ENCODE measurements at places on chromosomes 13 and 19.

- no peak for DNase-seq
Measured at GRCh38 chr13:94556621-94557020, 39.3 kb downstream of the TGDS start.

- no peak for DNase-seq
Measured at GRCh38 chr13:103431856-103432255, 365.6 kb upstream of the SLC10A2 start.

GRCh38 chr13:33628662-33629061, 189.3 kb upstream of the RFC3 start:
- no peak for DNase-seq

GRCh38 chr19:4186087-4186993, 3.9 kb downstream of the ANKRD24 start:
- peak; percentile 10 for DNase-seq

DNA sequence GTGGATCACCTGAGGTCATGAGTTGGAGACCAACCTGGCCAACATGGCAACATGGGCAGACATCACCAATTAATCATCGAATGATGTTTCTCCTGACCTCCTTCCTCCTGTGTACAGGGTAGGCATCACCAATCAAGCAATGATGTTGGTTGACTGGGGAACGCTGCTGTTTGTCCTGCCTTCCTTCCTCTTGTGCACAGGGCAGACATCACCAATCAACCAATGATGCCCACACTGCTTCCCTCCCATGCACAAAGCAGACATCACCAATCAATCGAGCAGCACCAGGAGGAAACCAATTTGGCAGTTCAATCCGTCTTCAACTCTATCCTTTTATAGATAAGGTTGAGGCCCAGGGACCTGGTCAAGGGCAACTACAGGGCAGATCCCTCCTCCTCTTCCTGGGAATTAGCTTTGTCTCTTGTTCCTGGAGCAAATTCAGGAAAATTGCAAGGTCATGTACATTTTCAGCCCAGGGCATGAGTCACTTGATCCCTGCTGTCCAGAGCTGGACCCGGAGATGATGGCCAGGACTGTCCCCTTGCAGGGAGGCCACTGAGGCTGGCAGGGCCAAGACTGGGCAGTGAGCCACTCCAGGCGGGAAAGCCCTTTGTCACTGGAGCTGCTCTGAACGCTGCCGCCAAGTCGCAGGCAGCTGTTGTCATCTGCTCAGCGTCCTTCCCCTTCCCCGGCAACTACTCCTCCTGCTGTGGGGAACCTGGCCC, 5.3 kb upstream of the CSNK1G2 start:
- DNase-seq: no peak

GRCh38 chr13:85377783-85378182, 421.4 kb downstream of the SLITRK6 start:
- DNase-seq: no peak

GRCh38 chr19:33207040-33207620, 13.0 kb downstream of the LRP3 start:
- DNase-seq: no peak

DNA sequence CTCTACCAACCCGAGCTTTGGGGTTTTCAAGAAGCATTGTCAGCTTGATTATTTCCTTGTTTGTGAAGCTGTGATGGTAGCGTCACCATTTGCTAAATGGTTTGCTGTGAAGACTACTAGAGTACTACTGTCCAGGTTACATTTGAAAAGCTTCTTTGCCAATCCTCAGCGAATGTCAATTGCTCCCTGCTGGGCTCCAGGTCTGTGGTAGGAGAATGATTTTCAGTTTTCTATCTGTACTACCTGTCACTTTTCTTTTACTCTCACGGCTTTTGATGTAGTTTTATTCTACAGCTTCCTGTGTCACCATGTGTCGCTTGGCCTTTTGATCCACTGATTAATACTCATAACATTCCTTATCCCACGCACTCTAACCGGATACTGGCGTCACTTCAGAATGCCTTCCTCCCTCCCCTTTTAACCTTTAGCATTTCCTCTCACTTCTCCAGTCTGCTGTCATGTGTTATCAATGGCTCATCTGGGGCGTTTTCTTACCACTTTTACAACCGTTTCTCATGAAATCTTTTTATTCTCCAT, 7.5 kb upstream of the GPR183 start:
- no peak for DNase-seq

GRCh38 chr19:51566489-51567100, 4.5 kb upstream of the ZNF175 start:
- DNase-seq: no peak

GRCh38 chr19:10846500-10847202, 1.6 kb upstream of the C19orf38 start:
- no peak for DNase-seq

- DNase-seq: no peak
Measured at GRCh38 chr19:1313695-1314613, 28.3 kb downstream of the EFNA2 start.
